BJ (cell line): ENCODE measurements at places on chromosomes 3 and 15.

DNA sequence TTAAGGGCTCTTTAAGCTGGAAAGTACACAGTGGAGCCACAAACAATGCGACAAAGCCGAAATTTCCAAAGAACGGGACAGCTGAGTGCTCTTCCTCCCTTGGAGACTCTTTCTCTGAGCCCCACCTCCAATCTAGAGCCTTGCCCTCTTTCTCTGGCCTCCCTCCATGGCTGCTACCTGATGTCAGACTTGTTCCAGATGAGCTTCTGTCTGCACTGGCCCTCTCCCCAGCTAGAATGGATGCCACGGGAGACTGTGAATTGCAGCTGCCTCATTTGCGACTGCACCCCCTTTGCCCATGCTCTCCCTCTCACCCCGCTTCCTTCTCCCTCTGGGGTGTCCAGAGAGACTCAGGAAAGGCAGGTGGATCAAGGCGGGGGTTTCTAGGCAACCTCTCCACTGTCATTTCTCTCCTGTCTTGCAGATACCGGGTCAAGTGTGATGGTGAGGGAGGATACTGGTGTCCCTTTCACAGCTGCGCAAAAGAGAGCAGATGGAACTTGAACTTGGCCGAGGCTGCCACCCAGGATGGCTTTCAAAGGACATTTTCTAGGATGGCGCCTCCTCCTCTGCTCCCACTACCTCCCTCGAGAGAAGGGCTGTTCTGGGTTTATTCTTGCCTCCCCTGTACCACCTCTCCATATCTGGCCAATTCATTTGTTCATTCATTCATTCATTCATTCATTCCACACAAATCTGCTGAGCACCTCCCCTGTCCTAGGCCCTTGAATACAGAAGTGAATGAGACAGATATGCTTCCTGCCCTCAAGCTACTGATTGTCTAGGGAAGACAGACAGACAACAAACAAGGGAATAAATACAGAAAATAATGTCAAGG lies 12.8 kb downstream of the ATP2B2 start:
- no peak for DNase-seq

- no peak for DNase-seq
Measured at GRCh38 chr15:91223863-91224262, 123.8 kb downstream of the SV2B start.

DNA sequence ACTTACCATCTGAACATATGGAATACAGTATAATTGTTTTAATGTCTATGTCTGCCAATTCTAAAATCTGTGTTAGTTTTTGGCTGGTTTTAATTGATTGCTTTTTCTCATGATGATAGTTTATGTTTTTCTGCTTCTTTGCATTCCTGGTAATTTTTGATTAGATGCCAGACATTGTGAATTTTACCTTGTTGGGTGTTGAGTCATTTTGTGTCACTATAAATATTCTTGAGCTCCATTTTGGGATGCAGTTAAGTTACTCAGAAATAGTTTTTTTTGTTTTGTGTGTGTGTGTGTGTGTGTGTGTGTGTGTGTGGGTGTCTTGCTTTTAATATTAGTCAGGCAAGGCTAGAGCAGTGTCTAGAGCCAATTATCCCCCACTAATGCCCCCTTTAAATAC lies 818.8 kb upstream of the NR2F2 start:
- DNase-seq, result peak; percentile 30

DNA sequence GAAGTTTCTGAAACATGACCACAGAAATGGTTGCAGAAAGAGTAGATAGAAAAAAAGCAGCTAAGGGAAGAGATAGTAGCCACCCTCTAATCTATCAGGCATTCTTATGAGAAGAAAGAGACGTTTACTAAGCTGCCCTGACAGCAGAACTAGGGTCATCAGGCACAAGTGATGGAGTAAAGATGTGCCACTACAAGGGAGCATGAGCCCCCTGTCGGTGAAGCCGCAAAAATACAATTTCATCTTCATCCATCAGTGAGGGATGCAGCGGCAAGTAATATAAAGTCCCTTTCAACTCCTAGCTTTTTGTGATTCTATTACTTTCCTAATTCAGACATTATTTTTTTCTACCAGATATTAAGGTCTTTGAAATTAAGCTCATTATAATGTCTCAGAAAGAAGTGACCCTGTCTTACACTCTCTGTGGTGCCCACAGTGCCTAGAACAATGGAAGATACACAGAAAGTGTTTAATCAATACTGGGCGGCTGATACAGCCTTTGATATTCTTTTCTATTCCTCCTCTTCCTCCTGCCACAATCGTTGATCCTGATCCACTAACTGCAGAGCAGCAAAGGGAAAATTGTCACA lies 651.6 kb downstream of the NTRK3 start:
- no peak for DNase-seq

DNA sequence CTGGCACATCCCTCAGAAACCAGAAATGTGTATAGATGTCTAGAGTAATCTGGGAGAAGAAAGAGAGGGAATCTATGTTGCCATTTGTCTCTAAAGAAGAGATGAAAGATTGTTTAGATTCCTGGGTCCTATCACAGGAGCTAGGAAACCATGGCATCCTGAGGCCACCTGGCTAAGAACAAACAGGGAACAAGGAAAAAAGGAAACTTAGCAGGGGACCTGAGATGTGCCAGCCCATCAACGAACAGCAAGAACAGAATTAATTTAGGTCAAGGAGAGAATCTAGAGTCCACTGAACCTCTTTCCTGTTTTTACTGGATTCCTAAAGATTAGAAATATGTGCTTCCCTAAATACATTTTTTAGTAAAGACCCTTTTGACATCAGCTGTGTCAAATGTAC lies 30.3 kb downstream of the IP6K1 start:
- DNase-seq, result no peak

GRCh38 chr3:30443756-30444673 lies 162.4 kb upstream of the TGFBR2 start:
- DNase-seq, result no peak

GRCh38 chr3:57983734-57984518 lies 24.3 kb upstream of the FLNB start:
- peak; percentile 74 for DNase-seq
